ENCODE measurements at places on chromosomes 1 and 21. TPM values are rescaled to one million over a fixed set of nuclear protein-coding genes. Genes with fewer than 3 reads are reported as not detected.

Gene AKT3
- polyA plus RNA-seq = 5.0 TPM

DNA sequence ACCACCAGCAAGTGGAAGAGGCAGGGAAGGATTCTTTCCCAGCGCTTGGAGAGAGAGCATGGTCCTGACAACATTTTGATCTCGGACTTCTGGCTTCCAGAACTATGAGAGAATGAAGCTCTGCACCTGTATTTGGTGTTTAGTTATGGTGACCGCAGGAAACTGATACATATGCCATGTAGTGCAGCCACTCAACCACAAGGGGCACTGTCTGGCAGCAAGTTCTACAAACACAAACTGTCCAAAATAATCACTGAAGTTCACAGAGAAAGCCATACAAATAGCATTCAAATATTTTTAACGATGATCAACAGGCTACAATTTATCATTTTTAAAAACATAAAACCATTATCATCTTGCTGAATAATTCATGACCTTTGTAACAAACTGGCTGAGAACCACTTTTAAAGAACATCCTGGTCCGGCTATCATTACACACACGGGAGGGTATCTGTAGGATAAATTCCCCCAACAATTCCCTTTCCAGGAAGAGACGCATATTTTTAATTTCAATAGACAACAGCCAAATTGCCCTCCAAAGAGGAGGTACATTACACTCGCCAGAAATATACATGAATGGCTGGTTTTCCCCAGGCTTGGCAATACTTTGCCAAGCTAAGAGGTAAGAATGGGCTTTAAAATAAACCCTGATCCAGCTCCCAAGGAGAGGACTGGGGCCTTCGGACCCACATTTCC lies 9.2 kb upstream of the CBR3 start:
- no peaks in the 10 kb centered on the region for H3K36me3 ChIP-seq
- DNase-seq = no peak
- no peak overlapping the region for H3K27ac ChIP-seq
- H3K4me1 ChIP-seq = peaks cover 25% of the 10 kb centered on the region

Gene C8B
- polyA plus RNA-seq = not detected

DNA sequence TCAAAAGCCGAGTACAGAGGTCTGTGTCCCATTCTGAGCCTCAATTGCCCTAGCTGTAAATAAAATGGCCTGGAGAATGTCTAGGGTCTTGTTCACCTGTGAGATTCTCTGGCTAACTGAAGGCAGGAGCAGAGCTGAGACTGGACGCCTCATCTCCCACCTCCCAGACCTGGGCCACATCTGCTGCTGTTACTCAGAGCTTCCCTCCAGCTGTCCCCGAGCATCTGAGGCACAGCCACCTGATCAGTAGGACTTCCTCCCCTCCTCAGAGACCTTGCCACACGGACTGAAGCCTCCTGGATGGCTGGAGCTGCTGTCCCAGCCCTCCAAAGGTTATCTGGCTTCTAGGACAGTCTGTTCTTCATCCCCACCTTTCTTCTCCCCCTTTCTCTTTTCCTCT lies 62.4 kb downstream of the TMEM53 start:
- peaks cover 7% of the 10 kb centered on the region for H3K27me3 ChIP-seq
- H3K4me1 ChIP-seq = no peaks in the 10 kb centered on the region
- no peak overlapping the region for H3K27ac ChIP-seq

GRCh38 chr1:95311014-95311413 lies 77.0 kb downstream of the RWDD3 start:
- H3K4me3 ChIP-seq = no peak overlapping the region
- no peaks in the 10 kb centered on the region for H3K4me1 ChIP-seq
- no peaks in the 10 kb centered on the region for H3K36me3 ChIP-seq
- DNase-seq = no peak

DNA sequence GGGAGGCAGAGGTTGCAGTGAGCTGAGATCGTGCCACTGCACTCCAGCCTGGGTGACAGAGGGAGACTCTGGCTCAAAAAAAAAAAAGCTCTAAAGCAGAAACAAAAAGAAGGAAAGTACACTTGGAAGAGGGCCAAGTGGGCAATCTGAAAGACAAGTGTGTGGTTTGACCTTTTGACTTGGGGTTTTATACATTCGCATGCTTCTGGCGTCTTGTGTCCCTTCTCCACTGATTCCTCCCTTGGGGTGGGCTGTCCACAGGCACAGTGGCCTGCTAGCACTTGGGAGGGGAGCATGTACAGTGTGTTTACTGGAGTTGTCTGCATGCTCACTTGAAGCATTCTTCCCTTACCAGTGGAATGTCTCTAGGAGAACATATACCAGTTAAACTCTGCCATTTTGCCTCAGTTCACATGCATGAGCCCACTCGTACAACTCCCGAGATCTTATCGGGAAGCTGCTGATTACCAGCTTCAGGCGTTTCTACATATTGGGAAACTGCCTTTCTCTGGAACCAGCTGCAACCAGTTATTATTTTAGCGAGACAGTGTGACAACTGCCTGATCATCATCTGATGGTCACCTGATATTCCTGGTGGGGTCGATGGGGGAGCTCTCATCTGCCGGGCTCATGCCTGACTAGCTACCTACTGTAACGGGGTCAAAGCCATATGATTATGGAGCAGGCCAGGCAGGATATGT lies 113.5 kb upstream of the ZNF678 start:
- H3K27me3 ChIP-seq = peaks cover 15% of the 10 kb centered on the region
- no peak overlapping the region for H3K4me3 ChIP-seq
- H3K27ac ChIP-seq = no peak overlapping the region
- H3K4me1 ChIP-seq = no peaks in the 10 kb centered on the region
- H3K36me3 ChIP-seq = no peaks in the 10 kb centered on the region

Gene SIK1
- 2.2 TPM for polyA plus RNA-seq

Measured in spleen (tissue), 13 donors.